ENCODE measurements at places on chromosomes 1 and 21. TPM values are rescaled to one million over a fixed set of nuclear protein-coding genes. Genes with fewer than 3 reads are reported as not detected.

ALX3 gene
- total RNA-seq = not detected

C1orf167 gene
- 3.6 TPM for total RNA-seq

BMP8B gene
- under 0.01 TPM for total RNA-seq

FCRLB gene
- total RNA-seq = 0.18 TPM

TAL1 gene
- 0.16 TPM for total RNA-seq

CACHD1 gene
- total RNA-seq = 3.4 TPM

SLFNL1 gene
- 0.16 TPM for total RNA-seq

TNFAIP8L2 gene
- total RNA-seq = not detected

SLC45A1 gene
- 14.6 TPM for total RNA-seq

COPA gene
- 248 TPM for total RNA-seq

PRRX1 gene
- total RNA-seq = 46.5 TPM

TMEM125 gene
- not detected for total RNA-seq

OSCP1 gene
- total RNA-seq = 8.3 TPM

ANKRD65 gene
- total RNA-seq = 2.2 TPM

RNU1-2 gene
- total RNA-seq = not detected

OR2L13 gene
- total RNA-seq = not detected

LMX1A gene
- not detected for total RNA-seq

KLHDC7A gene
- total RNA-seq = not detected

KCNC4 gene
- total RNA-seq = 2.5 TPM

SELL gene
- total RNA-seq = 0.81 TPM

LRRIQ3 gene
- total RNA-seq = 9.2 TPM

TMEM51 gene
- total RNA-seq = 3.7 TPM

SYT2 gene
- not detected for total RNA-seq
